WTC11 (cell line): ENCODE measurements at places on chromosomes 5 and 9.

DNA sequence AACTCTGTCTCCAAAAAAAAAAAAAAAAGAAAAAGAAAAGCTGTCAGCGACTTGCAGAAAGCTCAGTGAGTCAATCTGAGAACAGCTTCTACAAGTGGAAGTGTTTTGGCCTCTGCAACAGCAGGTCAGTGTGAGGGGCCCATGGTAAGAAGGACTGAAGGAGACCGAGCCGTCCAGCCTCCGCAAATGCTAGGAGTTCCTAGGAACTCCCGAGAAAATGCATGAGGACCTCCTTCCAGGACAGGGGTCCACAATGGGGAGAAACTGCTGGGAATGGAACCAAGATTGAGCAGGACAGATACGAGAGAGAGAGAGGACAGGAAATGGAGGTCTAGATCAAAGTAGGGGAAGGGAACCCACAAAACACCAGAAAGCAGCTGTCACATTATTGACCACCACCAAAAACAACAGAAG, 180.5 kb downstream of the CRB2 start:
- no peak for DNase-seq

- DNase-seq = peak; percentile 65
Observed at GRCh38 chr9:107438211-107439031, 51.1 kb downstream of the KLF4 start.

DNA sequence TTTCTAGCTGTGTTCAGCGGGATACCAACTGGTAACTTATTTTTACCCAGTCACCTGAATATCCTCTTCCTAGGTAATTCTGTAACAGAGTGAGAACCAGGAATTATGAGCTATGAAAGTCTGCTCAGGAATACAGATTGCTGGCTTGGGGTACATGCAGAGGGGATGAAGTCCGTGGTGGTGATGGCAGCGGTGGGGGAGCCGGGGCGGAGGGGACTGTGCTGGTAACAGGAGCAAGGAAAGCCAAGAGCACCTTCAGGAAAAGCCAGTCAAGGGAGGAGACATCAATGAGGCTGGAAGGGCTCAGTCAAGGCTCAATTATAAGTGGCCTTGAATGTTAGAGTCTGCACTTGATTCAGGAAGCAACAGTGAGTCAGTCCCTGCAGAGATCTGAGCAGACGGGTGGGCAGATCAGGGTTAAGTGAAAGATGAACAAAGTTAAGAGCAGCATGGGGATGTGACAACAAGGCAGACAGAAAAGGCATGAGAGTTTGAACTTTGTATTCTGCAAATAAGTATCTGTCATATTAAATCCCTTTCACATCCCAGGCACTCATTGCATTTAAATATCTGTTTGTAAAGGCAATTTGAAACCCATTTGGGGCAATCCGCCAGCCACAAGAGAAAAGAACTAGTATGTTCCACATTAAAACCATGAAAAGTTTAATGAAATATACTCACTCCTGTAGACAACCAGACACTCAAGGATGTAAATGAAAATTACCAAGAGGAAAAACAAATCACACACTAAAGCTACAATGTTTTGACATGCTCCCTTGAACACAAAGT, 101.2 kb downstream of the TTC39B start:
- DNase-seq = no peak

- peak; percentile 29 for DNase-seq
Observed at GRCh38 chr9:7174884-7175283, 417.1 kb downstream of the KDM4C start.

DNA sequence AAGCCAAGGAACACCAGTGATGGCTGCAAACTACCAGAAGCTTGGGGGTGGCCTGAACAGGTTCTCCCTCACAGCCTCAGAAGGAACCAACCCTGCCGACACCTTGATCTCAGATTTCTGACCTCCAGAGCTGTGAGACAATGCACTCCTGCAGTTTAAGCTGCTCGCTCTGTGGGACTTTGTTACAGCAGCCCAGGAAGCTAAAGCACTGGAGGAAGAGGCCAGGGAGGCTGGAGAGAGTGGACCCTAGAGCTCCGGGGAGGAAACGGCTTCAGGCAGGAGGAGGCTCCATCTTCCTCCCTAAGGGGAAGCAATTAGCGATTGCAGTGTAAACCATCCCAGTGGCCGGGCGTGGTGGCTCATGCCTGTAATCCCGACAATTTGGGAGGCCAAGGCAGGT, 25.1 kb downstream of the BARX1 start:
- no peak for DNase-seq

DNA sequence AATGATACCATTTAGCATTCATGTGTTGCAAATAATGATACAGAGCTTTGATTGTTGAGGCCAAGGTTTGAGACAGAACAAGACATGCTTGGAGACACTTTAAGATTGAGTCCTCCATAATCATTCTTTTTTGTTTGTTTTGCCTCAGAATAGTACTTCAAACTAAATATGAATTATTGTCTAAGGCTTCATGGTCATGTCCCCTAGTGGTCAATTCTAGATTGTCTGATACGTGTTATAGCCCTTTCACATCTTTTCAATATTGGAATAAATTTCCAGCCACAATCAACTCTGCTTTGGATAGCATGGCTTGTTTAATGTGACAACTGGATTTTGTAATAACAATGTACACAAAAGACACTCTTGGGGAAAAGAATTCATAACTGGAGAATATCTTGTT, 64.2 kb downstream of the PRLR start:
- no peak for DNase-seq

DNA sequence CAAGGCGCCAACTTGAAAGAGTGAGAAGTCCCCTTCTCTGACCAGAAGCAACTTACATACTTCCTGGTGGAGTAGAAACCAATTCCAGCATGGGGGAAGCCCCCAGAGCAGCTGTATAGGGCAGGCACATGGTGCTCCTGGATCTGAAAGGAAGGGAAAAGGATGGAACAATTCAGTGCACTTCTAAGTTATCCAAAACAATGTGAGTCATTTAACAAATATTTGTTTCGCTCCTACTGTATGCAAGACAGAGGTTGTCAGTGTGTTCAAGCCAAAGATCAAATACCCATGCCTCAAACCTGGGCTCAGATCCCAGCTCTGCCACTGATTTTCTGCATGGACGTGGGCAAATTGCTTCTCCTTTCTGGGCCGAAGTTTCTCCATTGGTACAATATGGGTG, 67.1 kb downstream of the LHX2 start:
- no peak for DNase-seq

- no peak for DNase-seq
Observed at GRCh38 chr5:89991592-89991991, 418.0 kb downstream of the CETN3 start.

DNA sequence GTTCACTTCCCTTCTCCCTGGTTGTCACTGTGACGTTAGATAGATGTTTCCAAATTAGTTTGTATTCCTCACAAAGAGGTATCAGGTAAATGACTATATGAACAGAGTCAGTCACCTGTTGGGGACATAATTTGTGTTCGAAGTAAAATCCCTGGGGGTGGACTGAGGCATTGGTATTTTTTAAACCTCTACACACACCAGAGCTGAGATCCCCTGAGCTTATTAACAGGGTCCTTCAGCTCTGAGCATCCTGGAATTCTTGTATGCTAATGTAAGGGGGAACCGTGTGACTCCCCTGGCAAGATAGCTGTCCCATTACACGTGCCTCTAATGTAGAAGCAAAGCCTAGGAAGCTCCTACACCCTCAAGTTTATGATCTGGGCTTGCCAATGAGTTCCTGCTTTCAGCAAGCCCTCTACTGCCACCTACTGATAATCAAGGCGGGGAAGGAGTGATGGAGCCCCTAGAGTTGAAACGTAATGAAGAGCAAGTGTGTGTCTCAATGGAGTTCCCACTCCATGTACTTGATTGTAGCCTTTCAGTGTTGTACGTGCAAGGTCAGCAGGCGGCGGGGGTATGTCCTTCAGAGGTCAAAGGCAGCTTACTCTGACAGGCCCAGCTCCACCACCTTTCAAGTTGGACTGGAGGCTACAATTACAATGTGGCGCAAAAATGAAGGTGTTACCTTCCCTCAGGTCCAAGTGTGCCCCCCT, 14.4 kb downstream of the PRKACG start:
- peak; percentile 73 for DNase-seq

DNA sequence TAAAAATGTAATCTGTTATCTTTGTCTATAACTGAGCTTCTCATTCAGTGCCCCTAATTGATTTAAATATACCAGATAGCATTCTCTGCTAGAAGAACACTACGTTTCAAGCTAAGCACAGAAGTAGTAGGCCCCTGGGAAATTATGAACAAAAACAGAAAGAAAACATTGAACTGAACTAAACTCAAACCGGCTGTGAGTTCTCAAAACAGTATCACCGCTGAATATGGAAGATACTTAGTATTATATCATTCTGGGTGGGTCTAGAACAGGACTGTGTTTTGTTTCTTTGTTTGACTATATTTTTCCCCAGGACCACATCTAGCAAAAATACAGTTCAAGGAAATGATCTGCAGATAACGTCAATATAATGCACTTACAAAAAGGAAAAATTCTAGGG, 95.1 kb upstream of the HMHB1 start:
- no peak for DNase-seq

- no peak for DNase-seq
Observed at GRCh38 chr9:35042081-35042604, 30.3 kb downstream of the VCP start.

DNA sequence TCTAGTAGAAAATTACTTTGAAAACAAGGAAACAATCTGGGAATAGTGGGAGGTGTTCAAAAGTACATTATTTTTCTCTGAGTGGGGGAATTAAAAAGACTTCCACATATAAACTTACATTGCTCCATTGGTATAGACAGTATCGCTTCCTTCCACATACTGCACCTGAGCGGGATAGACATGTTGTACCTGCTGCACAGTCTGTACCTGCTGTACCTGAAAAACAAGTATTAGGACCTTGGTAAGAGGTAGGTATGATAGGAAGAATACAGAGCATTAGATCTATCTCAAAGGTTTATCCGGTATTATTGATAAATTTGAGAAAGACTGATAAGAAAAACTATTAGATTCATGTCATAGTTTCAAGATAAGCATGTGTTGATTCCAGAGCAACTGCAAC, 179.3 kb downstream of the RFX3 start:
- DNase-seq = no peak

GRCh38 chr5:151550146-151550545, 41.0 kb downstream of the FAT2 start:
- no peak for DNase-seq

- DNase-seq = peak; percentile 23
Observed at GRCh38 chr5:172455511-172456061, 1.3 kb upstream of the SH3PXD2B start.

- no peak for DNase-seq
Observed at GRCh38 chr5:172429201-172429940, 25.0 kb downstream of the SH3PXD2B start.

DNA sequence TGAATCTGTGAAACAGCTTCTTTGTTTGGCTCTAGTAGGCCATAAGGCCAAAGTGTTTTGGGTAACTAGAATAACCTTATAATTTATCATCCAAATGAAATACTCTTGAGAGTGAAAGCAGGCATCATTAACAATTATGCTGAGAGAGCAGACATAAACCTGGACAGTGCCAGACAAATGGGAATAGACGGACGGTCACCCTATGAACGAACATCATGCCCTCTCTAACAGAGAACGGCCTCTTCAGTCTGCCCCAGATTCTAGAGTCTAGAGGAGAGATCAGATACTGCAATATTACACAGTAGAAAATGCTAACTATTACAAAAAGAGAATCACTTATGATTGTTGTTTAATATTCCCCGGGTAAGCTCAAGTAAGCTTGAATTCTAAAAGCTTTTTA, 68.5 kb downstream of the APBA1 start:
- DNase-seq = no peak

GRCh38 chr5:54234304-54234933, 76.0 kb downstream of the ARL15 start:
- DNase-seq = no peak

GRCh38 chr5:31692561-31693221, 53.8 kb downstream of the PDZD2 start:
- no peak for DNase-seq

- DNase-seq = no peak
Observed at GRCh38 chr5:64958757-64959391, 190.1 kb downstream of the CWC27 start.

GRCh38 chr9:32550150-32550561, 2.0 kb upstream of the SMIM27 start:
- DNase-seq = no peak

- no peak for DNase-seq
Observed at GRCh38 chr9:133127340-133127981, 6.4 kb upstream of the RALGDS start.

DNA sequence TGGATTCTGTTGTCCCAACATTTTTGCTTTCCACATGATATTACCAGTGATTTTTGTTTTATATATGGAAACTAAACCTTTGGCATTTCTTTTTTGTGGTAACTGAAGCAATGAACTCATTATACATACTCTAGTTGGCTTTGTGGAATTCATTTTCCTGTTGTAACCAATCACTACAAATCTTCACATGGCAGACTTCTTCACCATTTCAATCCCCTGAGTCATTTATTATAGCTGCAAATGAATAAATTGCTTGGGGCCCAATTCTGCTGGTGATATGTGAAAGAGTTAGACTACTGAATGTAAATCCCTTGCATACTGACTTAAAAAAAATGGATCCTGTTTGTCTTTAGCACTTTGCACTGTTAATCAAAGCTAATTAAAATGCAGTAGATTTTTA, 1709.6 kb upstream of the WWC1 start:
- no peak for DNase-seq

DNA sequence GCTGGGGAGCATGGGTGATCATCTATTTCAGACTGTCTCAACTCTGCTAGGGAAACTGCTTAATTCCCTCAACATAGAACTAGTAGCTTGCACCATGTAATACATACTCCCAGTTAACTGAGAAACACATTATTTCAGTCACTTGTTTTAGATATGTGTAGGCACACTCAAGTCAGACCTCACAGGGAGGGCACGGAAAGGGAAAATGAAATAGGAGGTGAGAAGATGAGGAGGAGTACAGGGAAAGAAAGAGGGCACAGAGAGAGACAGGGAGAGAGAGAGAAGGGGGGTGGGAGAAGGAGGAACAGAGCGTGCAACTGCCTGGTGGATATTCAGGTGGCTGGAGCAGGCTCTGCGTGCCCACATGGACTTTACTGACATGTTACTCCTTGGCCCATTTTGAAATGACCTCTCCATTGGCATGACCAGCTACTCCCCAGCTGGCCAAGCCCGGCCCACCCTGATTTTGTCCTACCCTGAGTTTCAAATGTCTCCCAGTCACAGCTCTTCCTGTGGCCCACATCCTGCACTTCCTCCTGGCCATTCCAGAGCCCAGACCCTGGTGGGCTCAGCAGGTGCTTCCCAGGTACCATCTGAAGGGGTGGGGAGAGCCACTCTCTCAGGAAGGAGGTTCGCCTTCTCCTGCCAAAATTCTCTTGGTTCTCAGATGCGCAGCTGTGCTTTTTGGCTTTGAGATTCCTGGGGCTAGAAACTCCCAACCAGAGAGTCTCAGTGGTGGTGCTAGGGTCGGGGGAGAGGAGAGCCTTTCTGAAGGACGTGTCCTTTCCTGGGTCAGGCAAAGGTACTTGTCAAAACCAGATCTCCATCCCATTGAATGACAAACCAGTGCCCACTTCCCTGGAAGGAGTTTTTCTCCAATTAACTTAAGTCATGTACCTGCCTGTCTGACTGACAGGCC, 229.4 kb downstream of the FSTL4 start:
- DNase-seq = no peak

GRCh38 chr5:16570121-16570815, 46.5 kb downstream of the RETREG1 start:
- DNase-seq = no peak
